Stimulated activated CD8-positive, alpha-beta memory T cell treated with anti-CD3 and anti-CD28 coated beads, Interleukin-4, amount 100 ng/mL, for 4 hours (primary cell): ENCODE measurements at places on chromosomes 1 and 21.

- no peak for DNase-seq
Observed at GRCh38 chr1:108669679-108670078, 8.8 kb upstream of the HENMT1 start.

- DNase-seq = no peak
Observed at GRCh38 chr1:13836136-13836535, 136.1 kb downstream of the PRDM2 start.

- no peak for DNase-seq
Observed at GRCh38 chr1:179055937-179056336, 25.9 kb upstream of the TOR3A start.

GRCh38 chr1:8943498-8944405, 1.9 kb upstream of the CA6 start:
- no peak for DNase-seq

- no peak for DNase-seq
Observed at GRCh38 chr1:160429125-160429561, 28.8 kb downstream of the VANGL2 start.
